ENCODE measurements at places on chromosomes 6 and 20.

DNA sequence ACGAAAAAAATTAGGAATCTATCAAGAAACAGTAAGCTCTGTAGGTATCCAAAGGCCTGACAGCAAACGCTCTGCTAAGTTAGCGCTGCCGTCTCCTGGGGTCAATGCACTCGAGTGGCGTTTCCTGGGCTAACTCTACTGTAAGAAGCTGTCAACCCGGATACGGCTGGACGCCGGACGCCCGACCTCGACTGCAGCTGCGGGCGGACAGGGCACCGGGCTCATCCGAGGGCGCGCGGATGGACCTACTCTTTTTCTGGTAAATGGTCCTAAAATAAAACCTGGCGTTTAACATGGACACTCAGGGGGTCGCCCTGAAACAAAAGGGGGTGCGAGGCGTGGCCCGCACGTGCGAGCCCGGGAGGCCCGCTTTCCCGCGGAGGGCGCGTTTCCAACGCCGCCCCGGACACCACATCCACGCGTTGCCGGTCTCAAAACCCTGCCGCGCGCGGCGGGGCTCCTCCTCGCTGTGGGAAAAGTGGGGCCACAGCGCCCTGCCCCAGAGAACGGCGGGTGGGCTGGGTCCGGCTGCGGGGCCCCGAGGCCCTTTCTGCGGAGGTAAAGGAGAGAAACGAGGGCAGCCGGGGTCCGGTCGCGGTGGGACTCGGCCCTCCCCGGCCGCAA, 537 bp downstream of the TCP1 start:
- DNase-seq = peak; percentile 13

GRCh38 chr6:32461493-32461892, 21.8 kb downstream of the HLA-DRA start:
- no peak for DNase-seq

DNA sequence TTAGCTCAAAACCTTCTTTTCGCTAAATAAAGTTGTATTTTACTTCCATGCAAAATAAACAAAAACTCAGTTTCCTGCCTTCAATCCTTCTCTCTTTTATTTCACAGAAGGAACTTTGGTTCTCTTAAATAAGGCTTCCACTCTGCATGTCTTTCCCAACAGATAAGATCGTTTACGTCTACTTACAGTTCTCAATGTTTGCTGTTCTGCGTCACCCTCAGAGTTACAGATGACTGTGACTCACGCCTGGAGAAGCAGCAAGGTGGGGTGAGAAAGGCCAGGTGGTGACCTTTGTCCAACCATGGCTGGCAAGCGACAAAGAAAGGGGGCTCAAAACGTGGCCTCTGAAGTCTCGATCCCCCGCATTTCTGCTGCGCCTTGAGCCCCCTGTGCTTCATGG, 51.4 kb upstream of the RPS6KA2 start:
- DNase-seq = no peak

GRCh38 chr6:146931214-146931613, 273.0 kb upstream of the STXBP5 start:
- no peak for DNase-seq

GRCh38 chr20:33026779-33027759, 4.4 kb upstream of the BPIFB6 start:
- DNase-seq = no peak

GRCh38 chr6:33904050-33904746, 100.4 kb upstream of the MLN start:
- peak; percentile 87 for DNase-seq

- no peak for DNase-seq
These were observed 35.9 kb downstream of the COL12A1 start for GRCh38 chr6:75169689-75170586.

DNA sequence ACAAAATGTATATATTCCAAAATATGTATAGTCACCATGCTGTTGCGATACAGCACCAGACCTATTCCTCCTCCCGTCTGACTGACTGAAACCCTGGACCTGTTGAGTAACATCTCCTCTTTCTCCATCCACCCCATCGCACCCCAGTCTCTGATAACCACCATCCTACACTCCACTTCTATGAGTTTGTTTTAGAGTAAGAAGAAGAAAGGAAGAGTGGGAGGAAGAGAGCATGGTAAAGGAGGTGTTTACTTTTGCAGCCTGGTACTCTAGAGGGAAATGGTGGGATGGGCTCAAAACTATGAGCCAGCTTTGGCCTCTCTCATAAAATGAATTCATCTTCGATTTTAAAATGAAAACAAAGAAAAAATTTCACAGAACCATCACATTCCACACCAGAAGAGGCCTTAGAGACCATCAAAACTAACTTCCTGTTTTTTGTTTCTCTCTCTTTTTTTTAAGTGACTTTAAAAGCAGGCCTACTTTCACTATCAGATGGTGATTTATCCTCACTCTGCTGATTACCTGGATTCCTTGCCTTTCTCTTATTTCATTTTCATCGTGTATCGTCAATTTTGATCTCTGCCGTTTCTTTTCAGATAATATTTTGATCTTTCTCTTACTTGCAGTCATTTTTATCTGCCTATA, 16.8 kb upstream of the FUCA2 start:
- no peak for DNase-seq

- DNase-seq = no peak
These were observed 62.8 kb upstream of the TFB1M start for GRCh38 chr6:155377061-155377460.

- DNase-seq = no peak
These were observed 905 bp downstream of the PPARD start for GRCh38 chr6:35343092-35343834.

DNA sequence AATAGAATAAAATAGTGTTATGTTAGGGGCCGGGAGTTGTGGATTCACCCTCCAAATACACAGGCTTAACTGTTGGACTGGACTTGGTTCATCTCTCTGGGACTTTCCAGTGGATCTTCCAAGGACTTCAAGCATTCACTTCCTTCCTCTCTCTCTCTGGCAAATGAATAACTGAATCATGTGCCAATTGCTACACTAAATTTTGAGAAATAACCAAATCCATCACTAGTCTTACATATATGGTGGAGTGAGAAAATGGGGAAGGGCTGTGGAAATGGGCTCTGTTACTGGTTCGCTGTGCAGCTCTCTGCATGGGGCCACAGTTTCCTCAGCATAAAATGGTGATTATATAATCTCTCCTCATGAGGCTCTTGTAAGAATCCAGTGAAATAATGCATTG, 6.8 kb upstream of the KIAA1755 start:
- no peak for DNase-seq

- no peak for DNase-seq
These were observed 9.4 kb upstream of the STX11 start for GRCh38 chr6:144140867-144141266.
